ENCODE measurements at places on chromosomes 13 and 19.

DNA sequence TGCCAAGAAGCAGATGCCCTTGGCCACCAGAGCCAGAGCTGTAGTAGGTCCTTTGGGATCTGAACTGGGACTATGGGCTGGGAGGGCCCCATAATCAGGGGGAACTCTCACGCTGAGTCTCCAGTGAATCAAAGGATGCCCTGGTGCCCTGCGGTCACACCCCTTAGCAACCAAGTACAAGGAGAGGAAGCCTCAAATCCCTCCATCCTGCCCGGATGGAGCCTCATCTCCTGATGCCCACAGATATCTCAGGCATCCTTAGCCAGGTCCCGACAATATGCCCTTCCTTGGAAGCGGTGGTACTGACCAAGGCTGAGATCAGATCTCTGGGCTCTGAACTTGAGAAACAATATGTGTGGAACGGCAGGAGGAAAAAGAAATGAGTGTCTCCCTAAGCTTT is 1.7 kb downstream of the PLEKHA4 start:
- no peak for DNase-seq

DNA sequence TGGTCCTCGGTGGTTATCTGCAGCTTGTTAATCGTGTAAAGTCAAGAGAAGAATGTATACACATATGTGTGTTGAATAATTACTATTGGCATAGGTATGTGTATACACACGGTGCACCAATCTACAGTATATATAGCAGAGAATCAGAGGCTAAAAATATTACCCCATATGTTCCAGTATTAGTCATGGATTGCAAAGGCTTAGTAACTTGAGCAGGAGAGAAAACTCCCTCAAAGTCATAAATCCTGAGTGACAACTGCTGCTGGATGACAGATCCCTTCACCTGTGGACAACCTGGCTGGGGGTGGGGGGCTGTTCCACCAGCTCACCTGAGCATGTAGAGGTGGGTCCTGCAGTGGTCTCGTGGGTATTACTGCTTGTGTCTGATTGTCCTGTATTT is 185.0 kb downstream of the ZNF536 start:
- DNase-seq: no peak

DNA sequence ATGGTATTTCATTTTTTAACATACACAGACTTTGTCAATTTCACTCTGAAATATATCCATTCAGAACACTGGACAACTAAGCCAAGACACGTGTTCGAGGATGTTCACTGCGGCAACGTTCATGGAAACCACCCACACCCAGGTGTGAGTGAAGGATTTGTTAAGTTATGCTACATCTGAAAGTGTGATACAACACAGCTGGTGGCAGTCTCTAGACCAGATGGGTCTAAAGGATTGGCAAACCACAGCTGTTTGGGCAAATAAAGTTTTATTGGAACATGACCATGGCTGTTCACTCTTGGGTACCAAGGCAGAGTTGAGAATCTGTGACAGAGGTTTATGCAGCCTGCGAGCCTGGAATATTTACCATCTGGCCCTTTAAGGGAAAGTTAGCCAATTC is 12.0 kb downstream of the SLC7A9 start:
- DNase-seq: no peak

- DNase-seq: no peak
Observed at GRCh38 chr19:39890755-39891551, 43.5 kb downstream of the FCGBP start.

- no peak for DNase-seq
Observed at GRCh38 chr13:49867834-49868233, 68.3 kb downstream of the SPRYD7 start.

GRCh38 chr13:68185444-68186141 is 955.5 kb upstream of the PCDH9 start:
- DNase-seq: no peak

- DNase-seq: no peak
Observed at GRCh38 chr13:110369400-110369799, 62.3 kb downstream of the COL4A2 start.

DNA sequence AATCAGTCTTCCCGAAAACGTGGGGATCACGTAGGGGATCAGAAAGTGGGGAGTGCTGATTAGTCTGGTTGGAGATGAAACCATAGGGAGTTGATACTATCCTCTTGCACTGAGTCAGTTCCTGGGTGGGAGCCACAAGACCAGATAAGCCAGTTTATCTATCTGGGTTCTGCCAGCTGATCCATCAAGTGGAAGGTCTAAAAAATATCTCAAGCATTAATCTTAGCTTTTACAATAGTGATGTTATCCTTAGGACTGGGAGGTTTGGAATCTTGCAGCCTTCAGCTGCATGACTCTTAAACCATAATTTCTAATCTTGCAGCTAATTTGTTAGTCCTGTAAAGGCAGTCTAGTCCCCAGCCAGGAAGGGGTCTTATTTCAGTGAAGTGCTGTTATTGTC is 2474.2 kb downstream of the PCDH9 start:
- DNase-seq: no peak

DNA sequence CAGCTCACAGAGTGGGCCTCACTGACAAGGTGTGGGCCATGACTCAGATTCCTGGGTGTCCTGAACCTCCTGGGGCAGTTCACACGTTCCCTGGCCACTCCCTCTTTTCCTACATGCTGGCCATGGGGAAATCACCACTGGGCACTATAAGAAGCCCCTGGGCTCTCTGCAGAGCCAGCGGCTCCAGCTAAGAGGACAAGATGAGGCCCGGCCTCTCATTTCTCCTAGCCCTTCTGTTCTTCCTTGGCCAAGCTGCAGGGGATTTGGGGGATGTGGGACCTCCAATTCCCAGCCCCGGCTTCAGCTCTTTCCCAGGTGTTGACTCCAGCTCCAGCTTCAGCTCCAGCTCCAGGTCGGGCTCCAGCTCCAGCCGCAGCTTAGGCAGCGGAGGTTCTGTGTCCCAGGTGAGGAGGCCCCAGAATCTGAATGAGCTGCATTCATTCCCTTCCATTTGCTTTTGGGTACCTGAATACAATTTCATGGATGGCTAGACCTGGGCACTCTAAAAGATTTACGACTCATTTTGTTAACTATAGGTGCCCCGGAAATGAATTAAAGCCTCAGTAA is at the start of gene OLFM4:
TSS of gene OLFM4 (plus strand) at position 177 of the 567 bp plus-strand sequence. CDS start at position 201, 24 bp downstream.
- no peak for DNase-seq

DNA sequence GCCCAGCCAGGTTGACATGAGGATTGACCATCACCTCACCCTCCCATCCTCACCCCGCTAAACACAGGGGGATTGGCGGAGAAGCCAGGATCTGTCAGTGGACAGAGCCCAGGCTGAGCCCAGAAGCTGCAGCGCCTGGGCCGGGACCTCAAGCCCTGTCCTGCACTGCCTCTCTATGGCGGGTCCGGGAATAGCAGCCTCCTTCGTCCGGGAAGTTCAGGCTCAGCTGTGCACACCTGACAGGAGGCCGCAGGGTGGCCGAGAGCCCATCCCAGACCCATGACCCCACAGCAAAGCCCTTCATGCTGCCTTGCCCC is 67.8 kb downstream of the SPACA7 start:
- no peak for DNase-seq

GRCh38 chr13:33279414-33280278 is 5.9 kb downstream of the STARD13 start:
- DNase-seq: no peak
